ENCODE measurements at places on chromosomes 4 and X.

- no peak for DNase-seq
These were observed 20.0 kb downstream of the MID2 start for GRCh38 chrX:107845625-107846024.

DNA sequence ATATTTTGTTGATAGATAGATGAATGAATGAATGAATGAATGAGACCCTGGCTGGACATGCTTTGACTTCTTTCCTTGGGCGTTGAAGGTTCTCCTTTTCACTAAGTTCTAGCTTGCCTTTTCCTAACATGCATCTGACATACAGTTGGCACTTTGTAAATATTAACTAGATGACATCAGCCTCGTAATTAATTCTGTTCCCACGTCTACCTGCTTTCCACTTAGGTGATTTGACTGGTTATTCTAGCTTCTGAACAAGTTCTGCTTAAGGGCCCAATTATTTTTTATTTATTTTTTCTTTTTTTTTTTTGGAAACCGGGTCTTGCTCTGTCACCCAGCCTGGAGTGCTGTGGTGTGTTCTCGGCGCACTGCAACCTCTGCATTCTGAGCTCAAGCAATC is 13.9 kb upstream of the RASL11B start:
- DNase-seq, result no peak

- no peak for DNase-seq
These were observed 1047.6 kb upstream of the PCDH10 start for GRCh38 chr4:132101526-132101925.

DNA sequence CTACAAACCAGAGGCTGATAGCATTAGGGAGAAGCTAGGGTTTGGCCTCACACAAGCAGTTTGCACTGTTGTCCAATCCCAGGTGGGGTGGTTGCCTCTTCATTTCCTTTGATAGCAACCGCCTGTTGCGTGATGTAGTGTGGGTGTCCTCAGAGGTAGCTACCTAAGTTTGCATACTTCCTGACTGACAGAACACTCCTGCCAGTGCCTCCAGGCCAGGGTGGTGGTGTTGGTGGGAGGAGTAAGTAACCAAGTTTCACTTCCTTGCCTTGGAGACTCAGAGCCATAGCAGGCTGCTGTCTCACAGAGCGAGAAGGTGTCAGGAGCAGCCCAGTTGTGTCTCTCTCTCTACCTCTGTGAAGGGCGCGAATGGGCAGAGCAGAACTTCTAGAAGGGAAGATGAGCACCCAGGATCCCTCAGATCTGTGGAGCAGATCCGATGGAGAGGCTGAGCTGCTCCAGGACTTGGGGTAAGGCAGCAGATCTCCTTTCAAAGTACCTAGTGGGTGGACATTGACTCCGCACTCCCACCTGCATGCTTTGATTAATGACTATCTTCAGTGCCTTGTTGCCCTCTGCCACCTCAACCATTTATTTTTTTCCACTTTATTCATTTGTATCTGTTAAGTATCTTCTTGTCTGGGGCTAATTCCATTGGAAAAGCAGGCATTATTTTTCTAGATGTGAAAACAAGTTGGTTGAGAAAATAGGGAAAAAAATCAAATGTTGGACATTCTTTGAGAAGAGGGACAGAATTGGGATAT is at the start of gene DAPP1:
TSS of gene DAPP1 (plus strand) at position 283 of the 764 bp plus-strand sequence. CDS start at position 370, 87 bp downstream.
- peak; percentile 37 for DNase-seq

- DNase-seq, result no peak
These were observed 55.4 kb upstream of the ESX1 start for GRCh38 chrX:104310090-104310489.

DNA sequence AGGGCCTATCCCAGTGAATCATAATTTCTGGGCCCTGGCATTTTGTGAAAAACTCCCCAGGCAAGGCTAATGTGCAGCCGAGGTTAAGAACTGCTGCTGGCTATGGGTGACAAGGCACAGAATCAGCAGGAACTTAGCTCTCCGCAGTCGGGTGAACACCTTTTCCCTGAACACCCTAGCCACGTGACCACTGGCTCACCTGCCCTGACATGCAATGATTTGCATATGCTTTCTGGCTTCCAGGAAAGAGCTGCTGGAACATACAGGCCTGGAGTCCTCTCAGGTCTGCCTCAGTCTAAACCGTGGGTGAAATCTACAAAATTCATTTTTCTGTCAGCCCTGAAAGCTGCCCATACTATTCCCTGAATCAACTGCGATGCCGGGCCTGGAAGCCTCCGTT is 56.6 kb downstream of the ZNF827 start:
- no peak for DNase-seq

DNA sequence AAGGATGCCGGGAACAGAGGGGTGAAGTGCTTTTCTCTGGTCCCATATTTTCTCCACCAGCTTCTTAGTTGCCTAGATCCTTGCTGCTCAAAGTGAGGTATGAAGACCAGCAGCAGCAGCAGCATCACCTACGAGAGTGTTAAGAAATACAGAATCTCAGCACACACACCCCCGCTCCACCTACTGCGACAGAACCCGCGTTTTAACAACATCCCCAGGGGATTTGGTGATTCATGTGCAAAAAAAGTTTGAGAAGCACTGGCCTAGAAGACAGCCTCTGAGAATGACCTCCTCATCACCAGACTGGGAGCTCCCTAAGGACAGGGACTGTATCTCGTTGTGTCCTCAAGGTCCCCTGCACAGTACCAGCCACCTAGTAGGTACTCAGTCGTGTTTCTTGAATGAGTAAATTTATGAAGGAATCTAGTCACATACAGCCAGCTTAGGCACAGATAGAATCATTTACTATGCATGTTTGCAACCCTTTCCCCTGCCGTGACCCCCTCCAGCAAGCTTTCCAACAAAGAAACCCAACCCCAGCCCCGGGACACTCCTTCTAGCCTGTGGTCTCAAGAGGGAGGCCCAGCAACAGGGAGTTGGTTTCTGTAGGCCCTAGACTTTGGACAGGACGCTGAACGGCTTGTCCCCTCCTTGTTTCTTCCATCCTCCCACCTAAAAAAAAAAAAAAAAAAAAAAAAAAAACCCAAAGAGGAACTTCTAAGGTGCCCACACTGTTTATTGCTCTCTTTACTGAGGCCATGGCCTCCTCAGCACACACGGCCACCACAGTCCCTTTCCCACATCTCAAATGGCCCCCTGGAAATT is 21.5 kb downstream of the RTL5 start:
- DNase-seq, result no peak

- DNase-seq, result no peak
These were observed 325.1 kb upstream of the ANXA10 start for GRCh38 chr4:167767281-167767680.

DNA sequence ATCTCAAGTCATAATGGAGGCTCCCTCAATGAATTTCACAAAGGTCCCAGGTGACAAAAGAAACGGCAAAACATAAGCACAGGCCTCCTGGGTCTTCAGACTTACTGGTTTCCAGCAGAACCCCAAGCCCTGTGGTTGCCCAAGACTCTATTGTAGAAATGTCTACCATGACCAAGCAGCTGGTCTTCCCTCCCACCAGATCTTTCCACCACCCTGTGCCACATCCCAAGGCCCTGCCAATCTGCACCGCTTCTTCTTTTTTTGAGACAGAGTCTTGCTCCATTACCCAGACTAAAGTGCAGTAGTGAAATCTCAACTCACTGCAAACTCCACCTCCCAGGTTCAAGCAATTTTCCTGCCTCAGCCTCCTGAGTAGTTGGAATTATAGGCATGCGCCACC is 23.2 kb upstream of the TXK start:
- DNase-seq, result no peak

- no peak for DNase-seq
These were observed 337.7 kb upstream of the GATB start for GRCh38 chr4:152098365-152099060.

GRCh38 chr4:183961795-183962194 is 56.7 kb downstream of the STOX2 start:
- DNase-seq, result no peak

- no peak for DNase-seq
These were observed 261.4 kb upstream of the TECRL start for GRCh38 chr4:64670647-64671046.

- no peak for DNase-seq
These were observed 413.6 kb downstream of the AFF2 start for GRCh38 chrX:148913971-148914370.

DNA sequence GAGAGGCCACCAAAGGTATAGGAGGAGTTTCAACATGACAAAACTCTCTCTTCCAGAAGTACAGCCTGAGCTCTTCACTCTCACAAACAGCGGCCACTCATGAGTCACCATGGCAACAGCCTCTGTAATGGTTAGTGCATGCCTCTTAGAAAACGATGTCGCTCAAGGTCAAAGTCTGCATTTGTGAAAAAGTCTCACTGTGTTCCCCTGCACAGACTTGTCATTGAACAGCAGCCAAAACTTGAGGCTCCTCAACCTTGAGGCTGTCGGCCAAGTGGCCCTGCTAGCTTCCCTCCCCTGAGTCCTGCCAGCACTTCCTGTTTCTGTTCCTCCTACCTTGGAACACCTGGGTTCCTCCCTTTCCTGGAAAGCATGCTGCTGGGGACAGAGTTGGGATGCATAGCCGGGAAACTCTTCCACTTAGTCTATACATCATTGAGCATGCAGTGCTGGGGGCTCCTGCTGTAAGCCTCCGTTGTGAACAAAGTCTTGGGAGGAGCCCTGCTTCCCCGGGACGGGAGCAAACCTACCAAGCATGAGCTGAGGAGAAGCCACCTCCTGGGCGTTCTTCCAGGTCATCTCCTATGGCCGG is 66.6 kb downstream of the ING2 start:
- DNase-seq, result no peak

- DNase-seq, result no peak
These were observed 4.0 kb upstream of the C4orf17 start for GRCh38 chr4:99506781-99507180.

DNA sequence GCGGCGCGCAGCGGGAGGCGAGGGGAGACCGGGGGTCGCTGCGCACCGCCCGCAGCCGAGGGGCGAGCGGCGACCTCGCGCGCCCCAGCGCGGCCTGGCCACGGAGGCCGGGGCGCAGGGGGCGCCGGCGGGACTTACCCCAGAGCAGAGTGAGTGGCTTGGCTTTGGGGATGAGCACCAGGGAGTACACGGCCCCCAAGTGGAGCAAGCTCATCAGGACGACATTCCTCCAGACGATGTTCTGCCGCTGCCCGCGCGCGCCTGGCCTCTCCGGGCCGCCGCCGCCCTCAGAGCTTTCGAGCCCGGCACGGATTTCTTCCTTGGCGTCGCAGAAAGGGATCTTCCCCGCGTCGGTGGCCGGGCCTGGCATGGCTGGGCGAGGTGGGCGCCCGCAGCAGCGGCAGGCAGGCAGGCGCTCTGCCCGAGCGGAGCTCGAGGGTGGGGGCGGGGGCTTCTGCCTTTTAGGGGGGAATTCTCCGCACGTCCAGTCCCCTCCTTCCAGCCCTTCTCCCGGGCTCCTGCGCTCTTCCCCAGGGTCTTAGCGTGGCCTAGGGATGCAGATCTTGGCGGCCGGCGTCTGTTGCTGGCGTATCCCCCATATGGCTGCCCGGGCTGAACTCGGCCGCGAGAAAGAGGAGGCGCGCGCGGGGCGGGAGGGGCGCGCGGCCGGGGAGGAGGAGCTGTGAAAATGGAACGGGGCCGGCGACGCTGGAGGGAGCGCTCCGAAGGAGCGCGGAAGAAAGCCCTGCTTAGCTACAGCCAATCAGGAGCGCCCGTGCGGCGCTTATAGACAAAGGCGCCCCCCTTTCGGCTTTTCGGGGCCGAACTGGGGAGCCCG is at the start of gene SCD5:
TSS of gene SCD5 (minus strand) at position 629 of the 838 bp plus-strand sequence. CDS start at position 370, 259 bp downstream.
- DNase-seq, result peak; percentile 54

- DNase-seq, result no peak
These were observed 206.7 kb downstream of the MGST2 start for GRCh38 chr4:139872274-139872673.

DNA sequence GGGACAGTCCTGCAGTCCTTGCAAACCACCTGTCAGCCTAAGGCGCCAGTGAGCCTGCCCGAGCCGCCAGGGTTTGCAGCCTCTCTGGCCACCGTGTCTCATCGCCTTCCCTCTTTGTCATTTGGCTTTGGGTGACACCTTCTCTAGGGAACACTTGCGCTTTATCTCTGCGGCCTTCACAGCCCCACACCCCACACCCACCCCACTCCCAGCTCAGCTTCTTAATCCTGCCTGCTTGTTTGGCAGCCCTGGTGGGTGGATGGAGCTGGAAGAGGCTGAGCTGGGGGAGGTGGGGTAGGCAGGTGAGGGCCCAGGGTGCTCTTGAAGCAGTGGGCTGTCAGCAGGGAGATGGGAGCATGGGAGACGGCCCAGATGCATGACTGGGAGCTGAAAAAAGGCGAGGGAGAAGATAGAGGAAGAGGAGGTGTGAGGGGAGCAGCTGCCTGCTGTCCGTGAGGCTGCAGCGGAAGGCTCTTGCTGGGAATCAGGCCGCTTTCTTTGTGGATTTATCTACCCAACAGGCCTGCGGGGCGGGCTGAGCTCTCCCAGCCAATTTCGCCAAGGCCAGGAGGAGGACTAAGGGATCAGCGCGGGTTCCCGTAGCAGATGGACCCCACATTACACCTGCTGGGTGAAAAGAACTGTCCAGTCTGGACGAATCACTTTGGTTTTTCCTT is 97.5 kb upstream of the STOX2 start:
- DNase-seq, result no peak

DNA sequence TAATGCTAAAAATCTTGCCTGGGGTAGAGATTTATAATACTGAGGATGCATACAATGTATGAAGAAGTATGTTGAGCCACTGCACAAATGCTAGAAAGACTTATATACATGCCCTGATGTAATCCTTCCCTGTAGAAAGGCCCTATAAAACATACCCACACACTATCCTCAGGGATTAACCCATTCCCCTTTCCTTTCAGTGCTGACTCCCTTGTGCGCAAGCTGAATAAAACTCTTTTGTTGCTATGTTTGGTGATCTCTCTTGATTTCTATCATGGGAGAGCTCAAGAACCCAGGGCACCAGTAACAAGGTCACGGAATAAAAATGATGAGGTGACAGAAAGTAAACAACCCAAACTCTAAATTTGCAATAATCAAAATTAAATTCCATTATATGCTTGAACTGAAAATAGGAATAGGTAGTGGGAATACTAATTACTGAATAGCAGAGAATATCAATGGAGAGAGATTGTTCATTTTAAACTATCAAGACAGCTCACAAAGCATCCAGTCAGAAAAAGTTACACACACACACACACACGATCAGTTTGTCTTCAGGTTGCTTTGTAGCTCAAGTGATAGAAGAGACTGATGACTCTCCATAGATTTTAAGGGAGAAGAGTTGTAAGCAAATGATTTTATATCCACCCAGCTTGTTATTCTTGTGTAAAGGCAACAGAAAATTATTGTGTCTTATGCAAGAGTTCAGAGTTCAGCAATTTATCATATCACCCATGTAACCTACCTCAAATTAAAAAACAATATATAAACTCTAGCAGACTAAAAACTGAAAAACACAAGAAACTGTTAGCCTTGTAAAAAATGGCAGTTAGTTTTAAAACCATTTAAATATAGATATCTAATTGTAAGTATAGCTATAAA is 14.8 kb downstream of the TIGD2 start:
- no peak for DNase-seq

GRCh38 chr4:14299166-14299565 is 671.6 kb upstream of the BOD1L1 start:
- no peak for DNase-seq

- DNase-seq, result no peak
These were observed 236.3 kb downstream of the PCDH10 start for GRCh38 chr4:133385161-133385954.

All from stimulated activated CD8-positive, alpha-beta memory T cell treated with anti-CD3 and anti-CD28 coated beads, Interleukin-2, amount 100 ng/mL, for 48 hours (primary cell).